HT1080 (cell line): ENCODE measurements at places on chromosomes 1 and 21.

GRCh38 chr1:104906141-104906540 lies 1156.4 kb downstream of the AMY1C start:
- no peak for DNase-seq

GRCh38 chr1:22832414-22832786 lies 121.8 kb downstream of the EPHB2 start:
- peak; percentile 93 for DNase-seq

GRCh38 chr21:26112127-26112742 lies 58.3 kb downstream of the APP start:
- DNase-seq = no peak

DNA sequence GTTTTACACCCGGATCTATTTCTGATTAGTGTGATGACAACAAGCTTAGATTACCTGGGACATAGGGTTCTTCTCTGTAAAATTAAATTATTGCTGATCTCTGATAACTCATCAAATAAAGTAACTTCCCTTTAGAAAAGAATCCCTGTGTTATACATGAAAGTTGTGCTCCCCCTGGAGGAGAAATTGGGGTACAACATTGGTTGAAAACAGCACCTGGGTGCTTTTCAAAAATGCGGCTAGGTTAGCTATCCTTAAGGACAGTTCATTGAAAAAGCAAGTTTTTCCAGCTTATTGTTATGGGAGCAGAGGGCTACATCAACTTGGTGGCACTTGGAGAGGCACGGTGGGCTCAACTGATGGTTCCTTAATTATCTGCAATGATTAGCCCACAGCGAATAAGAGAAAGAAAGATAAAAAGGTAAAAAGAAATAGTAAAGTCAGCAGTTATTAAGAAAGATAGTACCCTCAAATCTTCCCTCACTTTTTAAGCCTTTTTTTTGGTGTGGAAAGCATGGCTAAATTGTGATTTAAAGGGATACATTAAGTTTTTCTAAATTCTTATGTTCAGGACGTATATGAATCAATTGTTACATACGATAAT lies 97.8 kb downstream of the FMN2 start:
- DNase-seq = peak; percentile 15

- DNase-seq = no peak
Observed at GRCh38 chr21:44649521-44650100, 3.4 kb downstream of the KRTAP10-11 start.

GRCh38 chr1:109397581-109398342 lies at the start of gene SORT1:
Gene SORT1 (minus strand): TSS chr1:109397918. CDS start chr1:109397892, 26 bp downstream.
- DNase-seq = peak; percentile 89

GRCh38 chr1:114331936-114332335 lies 178.3 kb upstream of the SYT6 start:
- DNase-seq = no peak

DNA sequence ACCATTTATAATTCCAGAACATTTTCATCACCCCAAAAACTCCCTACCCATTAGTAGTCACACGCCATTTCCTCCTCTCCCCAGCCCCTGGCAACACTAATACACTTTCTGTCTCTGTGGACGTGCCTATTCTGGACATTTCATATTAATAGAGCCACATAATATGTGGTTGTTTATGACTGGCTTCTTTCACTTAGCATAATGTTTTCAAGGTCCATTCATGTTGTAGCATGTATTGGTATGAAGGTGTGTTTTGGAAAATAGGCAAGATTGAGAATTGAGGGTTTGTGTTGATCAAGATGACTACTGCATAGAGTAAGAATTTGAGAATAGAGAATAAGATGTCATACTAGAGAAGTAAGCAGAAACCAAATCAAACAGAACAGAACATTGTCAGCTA lies 67.5 kb downstream of the ZFYVE9 start:
- no peak for DNase-seq

GRCh38 chr21:41052820-41053555 lies 115.0 kb upstream of the BACE2 start:
- no peak for DNase-seq

DNA sequence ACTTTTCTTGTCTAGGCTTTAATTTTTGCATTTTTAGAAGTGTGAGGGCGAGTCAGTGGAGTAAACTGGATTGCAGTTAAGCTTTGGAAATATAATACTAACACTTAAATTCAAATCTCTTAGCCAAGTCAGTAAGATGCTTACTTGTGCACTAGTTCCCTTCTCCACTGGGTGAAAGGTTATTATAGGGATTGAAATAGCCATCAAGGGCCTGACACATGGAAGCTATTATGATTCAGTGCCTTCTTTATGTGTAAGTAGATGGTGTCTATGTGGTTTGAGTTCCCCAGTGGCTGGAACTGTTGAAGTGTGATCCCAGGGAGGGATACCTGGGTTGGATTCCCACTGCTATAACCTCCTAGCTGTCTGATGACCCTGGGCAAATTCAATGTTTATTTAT lies 24.7 kb upstream of the DMRTA2 start:
- DNase-seq = no peak

DNA sequence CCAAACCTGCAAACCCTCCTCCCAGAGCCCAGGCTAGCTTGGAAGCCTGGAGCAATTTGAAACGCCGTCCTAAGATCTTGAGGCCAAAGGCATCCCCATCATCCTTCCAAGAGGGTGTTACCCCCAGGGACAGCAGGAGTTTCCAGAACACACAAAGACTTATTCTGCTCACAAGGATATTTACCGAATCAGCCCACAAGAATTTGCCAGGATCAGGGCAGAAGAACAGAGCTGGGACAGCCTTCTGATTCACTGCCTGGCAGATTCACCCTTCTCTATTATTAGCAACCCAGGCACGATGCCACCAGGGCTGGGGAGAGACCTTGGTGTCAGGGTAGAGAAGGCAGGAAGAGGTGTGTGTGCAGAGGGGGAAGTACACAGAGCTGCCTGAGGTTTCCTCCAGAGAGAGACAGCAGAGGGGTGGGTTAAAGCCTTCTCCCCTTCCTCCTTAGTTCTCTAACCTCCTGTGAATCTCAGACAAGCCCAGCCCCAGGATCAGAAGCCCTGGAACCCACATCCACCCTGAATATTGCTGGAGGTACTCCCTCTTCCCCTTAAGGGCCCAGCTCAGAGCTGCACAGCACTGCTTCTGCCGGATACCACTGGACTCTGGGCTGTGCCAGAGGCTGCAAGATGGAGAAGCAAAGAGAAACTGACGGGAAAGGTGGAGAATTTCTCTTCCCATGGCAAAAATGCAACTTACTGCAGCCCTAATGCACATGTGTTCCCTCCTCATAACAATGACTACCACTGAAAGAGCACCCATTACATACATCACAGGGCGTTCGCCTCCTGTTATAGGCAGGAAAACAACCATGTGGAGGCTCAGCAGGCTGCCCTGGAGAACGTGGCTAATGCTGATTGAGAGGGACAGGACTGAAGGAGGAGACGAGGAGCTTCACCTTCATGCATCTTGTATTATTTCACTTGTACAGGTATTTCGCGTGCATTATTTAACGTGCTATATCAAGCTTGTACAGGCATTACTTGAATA lies 61.8 kb downstream of the ITPKB start:
- DNase-seq = peak; percentile 96

GRCh38 chr1:87686671-87687070 lies 358.0 kb downstream of the LMO4 start:
- DNase-seq = no peak

GRCh38 chr1:77742011-77742555 lies 17.6 kb downstream of the USP33 start:
- no peak for DNase-seq

DNA sequence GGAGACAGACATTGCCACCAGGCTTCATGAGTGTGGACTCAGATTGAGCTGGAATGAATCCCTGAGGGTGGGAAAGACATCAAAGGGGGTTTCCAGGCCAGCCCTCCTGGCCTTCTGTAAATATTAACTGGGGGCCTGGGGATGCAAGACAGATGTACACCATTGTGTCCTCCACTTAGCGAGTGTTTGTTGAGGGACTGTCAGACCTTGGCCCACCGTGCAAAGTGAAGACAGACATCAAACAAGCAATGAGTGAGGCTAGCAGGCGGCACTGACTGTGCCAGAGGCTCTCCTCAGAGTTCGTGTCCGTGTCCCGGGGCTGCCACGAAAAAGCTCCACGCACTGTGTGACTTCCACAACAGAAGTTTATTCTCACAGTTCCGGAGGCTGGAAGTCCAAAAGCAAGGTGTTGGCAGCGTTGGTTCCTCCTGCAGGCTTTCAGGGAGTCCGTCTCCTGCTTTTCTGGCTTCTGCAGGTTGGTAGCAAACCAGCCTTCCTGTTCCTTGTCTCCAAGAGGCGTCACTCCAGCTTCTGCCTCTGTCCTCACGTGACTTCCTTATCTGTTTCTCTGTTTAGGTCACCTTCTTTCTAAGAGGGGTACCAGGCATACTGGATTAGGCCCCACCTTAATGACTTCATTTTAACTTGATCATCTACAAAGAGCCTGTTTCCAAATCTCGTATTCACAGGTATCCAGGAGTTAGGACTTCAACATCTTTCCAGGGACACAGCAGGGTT lies 59.1 kb downstream of the DISP3 start:
- DNase-seq = no peak

DNA sequence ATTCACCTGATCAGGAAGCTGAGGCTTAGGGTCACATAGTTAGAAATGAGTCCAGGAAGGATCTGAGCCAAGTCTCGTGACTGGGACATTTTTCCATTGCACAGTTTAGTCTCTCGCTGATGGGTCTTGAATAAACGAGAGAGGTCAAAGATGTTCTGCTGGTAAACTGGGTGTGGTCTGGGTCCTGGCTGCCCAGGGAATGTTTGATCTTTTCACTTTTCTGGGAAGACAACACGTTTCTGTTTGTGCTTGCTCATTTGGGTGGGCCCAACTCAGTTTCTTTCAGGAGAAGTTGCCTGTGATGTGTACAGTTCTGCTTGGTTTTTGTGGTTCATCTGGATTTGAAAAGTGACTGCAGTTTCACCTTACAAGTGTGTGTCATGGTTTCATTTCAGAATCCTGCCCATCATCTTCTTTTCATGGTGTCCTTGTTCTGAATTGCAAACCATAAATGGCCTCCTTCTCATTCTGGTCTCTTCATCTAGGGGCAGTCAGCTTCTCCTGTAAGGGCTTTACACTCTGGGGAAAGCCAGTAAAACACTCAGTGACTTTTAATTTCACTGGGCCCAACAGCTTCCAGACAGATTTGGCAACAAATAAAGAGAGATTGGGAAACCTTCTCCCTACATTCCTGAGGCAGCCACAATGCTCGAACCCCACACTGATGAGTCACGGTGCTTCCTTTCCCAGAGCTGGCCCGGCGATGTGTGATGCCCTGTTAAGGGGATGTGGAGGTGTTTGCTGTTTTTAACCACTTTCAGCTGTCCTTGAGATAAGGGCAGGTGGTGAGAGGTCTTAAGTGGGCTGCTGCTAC lies 7.2 kb upstream of the TACSTD2 start:
- peak; percentile 99 for DNase-seq

DNA sequence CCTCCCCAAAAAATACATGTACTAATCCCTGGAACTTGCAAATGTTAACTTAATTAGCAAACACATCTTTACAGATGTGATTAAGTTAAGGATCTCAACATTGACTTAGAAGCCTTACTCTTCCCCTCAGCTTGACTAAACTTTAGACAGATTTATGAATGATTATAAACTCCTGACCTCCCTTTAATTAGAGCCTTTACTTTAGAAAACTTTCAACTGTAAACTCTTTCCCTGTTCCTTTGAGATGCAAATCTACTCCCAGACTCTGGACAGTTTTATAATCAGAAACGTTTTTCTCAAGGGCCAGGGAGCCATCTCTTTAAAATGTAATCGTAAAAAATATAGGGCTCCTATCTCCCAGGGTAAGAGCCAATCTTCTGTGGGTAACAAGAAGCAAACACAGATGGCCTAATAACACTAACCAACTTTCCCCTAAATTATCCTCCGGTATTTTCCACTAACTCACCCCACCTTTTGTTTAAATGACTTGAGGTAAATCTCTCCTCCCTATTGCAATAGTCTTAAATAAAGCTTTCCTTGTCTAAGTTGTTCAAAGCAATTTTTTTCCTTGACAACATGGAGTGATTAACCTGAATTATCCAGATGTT lies 284.1 kb downstream of the BRINP3 start:
- DNase-seq = no peak

DNA sequence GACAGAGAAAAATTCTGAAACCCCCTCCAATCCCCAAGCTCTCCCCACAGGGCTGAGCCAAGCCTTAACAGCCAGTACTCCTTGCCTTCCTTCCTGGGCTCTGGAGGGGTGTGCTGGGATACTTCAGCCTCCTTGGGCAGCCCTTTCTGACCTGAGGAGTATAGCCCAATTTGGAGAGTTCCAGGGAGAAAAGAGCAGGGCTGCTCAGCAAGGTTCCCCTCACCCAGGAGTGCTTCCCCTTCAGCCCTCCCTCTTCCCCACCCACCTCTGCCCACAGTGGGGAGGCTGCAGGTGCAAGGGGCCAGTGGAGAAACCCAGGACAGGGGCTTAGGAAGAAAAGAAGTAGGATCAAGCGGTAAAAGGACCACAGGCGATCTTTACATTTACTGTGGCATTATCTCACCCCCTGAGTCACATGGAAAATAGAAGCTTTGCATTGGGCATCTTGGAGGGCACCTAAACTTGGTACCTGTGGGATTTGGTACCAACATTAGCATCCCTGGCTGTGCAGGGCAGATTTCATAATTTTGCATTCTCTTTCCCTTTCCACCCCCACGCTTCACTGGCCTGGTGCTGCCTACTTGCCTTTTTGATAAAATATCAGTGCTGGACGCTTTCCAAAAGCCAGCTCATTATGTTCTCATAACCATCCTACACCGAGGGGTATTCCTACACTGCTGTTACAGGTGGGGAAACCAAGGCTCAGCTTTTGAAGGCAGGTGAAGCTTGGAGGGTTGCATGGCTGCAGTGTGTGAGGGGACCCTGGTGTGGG lies 2.8 kb upstream of the ADORA1 start:
- DNase-seq = peak; percentile 51

DNA sequence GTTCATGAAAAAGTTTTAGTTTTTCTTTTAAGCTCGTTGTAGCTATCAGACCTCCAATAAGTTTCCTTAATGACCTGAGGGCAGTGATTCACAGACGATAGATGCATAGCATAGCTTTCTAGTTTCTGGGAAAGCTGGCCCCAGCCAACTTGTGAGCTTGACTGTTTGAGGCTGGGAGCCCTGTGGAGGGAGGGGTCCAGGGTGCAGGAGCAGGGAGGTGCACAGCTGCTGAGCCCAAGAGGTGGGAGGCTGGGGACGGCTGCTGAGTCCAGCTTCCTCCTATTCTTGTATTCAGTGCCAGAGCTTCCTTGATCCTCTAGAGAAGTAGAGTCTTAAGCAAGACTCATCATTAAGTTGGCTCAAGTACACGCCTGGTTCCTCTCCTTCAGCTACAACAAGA lies 11.0 kb upstream of the AVPR1B start:
- no peak for DNase-seq

- DNase-seq = no peak
Observed at GRCh38 chr21:33640697-33641351, 717 bp downstream of the CRYZL1 start.

GRCh38 chr21:40769231-40769630 lies 77.7 kb downstream of the DSCAM start:
- no peak for DNase-seq

DNA sequence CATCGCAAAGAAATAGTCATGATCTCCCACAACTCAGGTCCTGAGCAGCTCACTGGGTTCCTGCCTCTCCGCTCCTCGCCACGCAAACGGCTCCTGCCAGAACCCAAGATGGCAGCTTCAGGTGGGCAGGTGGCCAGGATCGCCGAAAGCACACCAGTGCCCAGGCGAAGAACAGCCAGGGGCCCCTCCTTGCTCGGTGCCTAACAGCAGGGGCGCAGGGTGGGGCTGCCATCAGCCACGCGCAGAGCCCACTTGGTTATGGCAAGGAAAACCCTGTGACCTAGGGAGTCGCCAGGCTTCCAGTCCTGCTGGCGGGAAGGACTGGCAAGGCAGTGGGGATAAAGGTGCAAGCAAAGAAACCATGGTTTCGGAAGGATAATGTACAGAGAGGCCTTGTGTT lies 47.5 kb downstream of the ARID4B start:
- no peak for DNase-seq
